ENCODE measurements at places on chromosomes 5 and 9. TPM values are rescaled to one million over a fixed set of nuclear protein-coding genes. Genes with fewer than 3 reads are reported as not detected.

The CCDC112 gene
- 17.2 TPM for polyA plus RNA-seq

The DDX4 gene
- not detected for polyA plus RNA-seq

DNA sequence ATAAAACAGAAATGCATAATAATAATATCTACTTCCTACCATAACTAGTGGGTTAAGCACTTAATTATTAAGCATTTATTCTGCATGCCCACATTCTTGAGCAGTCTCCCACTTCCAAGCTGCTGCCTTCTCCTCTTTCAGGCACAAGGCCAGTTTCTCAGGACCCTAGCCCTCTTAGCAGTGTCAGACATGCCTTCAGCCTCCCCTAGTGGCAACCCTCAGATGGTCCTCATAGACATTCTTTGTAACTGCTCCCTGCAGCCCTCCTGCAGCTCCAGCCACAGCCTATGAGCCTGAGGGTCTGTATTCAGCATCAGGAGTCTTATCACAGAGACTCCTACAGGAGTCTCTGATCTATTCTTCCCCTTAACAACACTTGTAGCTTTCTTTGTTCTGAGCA is 3.9 kb downstream of the IL9 start:
- peaks cover 3% of the 10 kb centered on the region for H3K4me1 ChIP-seq
- peaks cover 17% of the 10 kb centered on the region for H3K27me3 ChIP-seq
- H3K36me3 ChIP-seq = no peaks in the 10 kb centered on the region
- H3K27ac ChIP-seq = no peak overlapping the region
- DNase-seq = no peak
- H3K4me3 ChIP-seq = no peak overlapping the region

- DNase-seq = no peak
- H3K27me3 ChIP-seq = no peaks in the 10 kb centered on the region
- peaks cover 5% of the 10 kb centered on the region for H3K4me1 ChIP-seq
Observed at GRCh38 chr9:34343090-34343489, 13.7 kb downstream of the NUDT2 start.

DNA sequence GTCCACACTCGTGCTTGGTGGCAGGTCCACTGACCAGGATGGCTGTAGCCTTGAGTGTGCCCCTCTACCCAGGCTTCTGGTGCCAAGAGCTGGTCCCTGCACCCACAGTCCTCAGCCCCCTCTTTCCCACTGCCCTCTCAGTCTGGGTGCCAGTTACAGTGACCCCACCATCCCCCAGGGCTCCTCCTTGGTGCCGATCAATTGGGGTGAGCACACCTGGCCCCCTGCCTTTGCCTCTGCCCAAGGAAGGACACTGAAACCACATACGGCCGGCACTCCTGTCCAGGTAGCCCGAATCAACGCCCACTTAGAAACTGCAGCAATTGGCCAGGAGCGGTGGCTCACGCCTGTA is 18.5 kb upstream of the QRFP start:
- no peak for DNase-seq
- no peak overlapping the region for H3K4me3 ChIP-seq
- no peaks in the 10 kb centered on the region for H3K36me3 ChIP-seq
- no peak overlapping the region for H3K27ac ChIP-seq
- H3K4me1 ChIP-seq = no peaks in the 10 kb centered on the region
- H3K27me3 ChIP-seq = no peaks in the 10 kb centered on the region

- H3K27me3 ChIP-seq = no peaks in the 10 kb centered on the region
Observed at GRCh38 chr9:71678999-71679398, 89.3 kb downstream of the CEMIP2 start.

GRCh38 chr9:94498801-94499453 is 56.0 kb upstream of the PCAT7 start:
- H3K36me3 ChIP-seq = no peaks in the 10 kb centered on the region
- H3K4me1 ChIP-seq = peaks cover 6% of the 10 kb centered on the region
- H3K27ac ChIP-seq = peak overlapping the region; percentile 83
- no peaks in the 10 kb centered on the region for H3K27me3 ChIP-seq
- no peak for DNase-seq

GRCh38 chr9:76564297-76564696 is 105.3 kb downstream of the GCNT1 start:
- H3K27me3 ChIP-seq = no peaks in the 10 kb centered on the region
- H3K36me3 ChIP-seq = peaks cover 1% of the 10 kb centered on the region
- H3K4me3 ChIP-seq = peak overlapping the region; percentile 29
- H3K27ac ChIP-seq = peak overlapping the region; percentile 60
- peaks cover 70% of the 10 kb centered on the region for H3K4me1 ChIP-seq
- DNase-seq = no peak

DNA sequence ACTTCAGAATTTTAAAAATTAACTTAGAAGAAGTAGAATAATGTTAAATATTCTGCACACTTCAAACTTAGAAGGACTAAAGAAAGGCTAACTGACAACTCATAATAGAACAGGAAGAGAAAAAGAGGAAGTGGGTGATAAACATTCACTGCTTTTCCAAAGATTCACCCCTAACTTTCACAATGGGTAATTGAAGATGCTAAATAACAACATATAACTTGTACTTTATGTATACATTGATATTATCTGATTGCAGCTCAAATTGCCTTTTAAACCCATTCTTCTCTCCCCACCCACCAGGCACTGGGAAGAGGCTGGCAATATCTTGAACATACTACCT is 376.6 kb downstream of the EFNA5 start:
- H3K4me3 ChIP-seq = no peak overlapping the region
- peaks cover 5% of the 10 kb centered on the region for H3K4me1 ChIP-seq
- no peaks in the 10 kb centered on the region for H3K36me3 ChIP-seq

GRCh38 chr5:109945097-109945678 is 255.5 kb downstream of the MAN2A1 start:
- peaks cover 33% of the 10 kb centered on the region for H3K27me3 ChIP-seq
- no peak for DNase-seq
- H3K4me3 ChIP-seq = no peak overlapping the region
- no peak overlapping the region for H3K27ac ChIP-seq
- H3K4me1 ChIP-seq = no peaks in the 10 kb centered on the region
- H3K36me3 ChIP-seq = peaks cover 7% of the 10 kb centered on the region

DNA sequence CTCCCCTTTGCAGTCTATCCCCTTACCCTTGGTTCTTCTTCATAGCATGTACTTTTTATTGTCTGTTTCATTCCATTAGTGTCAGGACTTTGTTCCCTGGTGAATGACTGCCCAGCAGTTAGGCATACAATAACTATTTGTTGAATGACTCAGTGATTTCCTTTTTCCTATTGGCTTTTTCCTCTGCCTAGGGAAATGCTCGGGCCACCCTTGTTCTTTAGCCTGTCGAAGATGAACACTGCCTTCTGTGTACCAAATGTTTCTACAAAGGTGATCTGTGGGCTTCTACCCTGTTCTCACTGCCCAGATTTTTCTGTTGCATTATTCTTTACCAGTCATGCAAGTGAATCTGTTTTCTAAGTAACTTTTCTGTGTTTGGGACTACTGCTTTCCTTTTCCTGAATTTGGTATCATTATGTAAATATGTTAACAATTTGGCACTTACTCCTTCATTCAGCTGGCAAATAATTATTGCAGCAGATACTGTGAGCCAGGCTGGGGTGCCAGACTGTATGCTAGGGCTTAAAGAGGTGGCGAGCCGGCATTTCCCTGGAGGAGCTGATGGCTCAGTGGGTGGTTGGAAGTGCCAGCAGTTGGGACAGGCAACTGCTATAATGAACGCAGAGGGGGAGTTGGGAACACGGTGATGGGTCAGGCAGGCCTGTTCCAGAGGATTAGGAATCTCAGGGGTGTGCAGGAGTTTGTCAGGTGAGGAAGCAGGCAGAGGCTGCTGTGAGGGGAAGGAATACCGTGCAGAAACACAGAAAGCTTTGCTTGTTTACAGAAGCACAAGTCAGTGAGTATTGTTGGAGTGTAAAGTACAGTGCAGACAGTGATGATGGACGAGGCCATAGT is 30.6 kb downstream of the KDM4C start:
- H3K27ac ChIP-seq = peak overlapping the region; percentile 59
- H3K4me3 ChIP-seq = no peak overlapping the region
- H3K27me3 ChIP-seq = no peaks in the 10 kb centered on the region

DNA sequence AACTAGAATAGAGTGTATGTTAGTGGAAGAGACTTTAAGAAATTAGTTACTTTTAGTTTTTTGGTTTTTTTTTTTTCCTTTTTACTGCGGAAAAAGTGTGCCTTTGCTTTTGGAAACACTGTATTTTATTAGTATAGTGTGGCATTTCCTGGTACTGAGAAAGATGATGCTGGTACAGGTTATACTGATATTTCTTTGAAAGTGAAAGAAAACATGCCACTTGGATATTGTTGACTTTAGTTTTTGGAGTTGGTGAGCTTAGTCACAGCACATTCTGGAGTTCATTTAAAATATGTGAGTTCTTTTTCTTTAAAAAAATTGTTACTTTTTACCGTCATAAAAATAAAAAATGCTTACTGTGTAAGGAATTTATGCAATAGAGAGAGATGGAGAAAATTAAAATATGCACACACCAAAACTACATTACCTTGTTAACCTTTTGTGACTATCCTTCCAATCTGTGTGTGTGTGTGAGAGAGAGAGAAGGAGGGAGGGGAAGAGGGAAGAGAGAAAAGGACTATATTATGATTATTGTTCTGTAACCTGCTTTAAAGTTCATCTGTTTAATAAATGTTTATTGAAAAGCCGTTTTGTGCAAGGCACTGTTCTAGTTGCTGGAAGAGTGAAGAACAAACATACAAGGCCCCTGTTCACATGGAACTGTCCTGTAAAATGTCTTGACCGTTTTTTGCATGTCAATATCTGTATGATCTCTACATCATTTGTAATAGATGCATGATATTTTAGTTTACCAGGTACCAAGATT is 1.9 kb downstream of the UGCG start:
- no peaks in the 10 kb centered on the region for H3K36me3 ChIP-seq
- no peak overlapping the region for H3K4me3 ChIP-seq
- DNase-seq = no peak
- H3K27ac ChIP-seq = no peak overlapping the region

The PHYHD1 gene
- not detected for polyA plus RNA-seq

The SPINK13 gene
- polyA plus RNA-seq = not detected

- peak; percentile 15 for DNase-seq
- H3K27me3 ChIP-seq = peaks cover 38% of the 10 kb centered on the region
- H3K27ac ChIP-seq = no peak overlapping the region
- peaks cover 4% of the 10 kb centered on the region for H3K36me3 ChIP-seq
- peaks cover 46% of the 10 kb centered on the region for H3K4me1 ChIP-seq
Observed at GRCh38 chr5:181204113-181204825, 727 bp downstream of the TRIM7 start.

The PCDHGA9 gene
- not detected for polyA plus RNA-seq

- no peak for DNase-seq
- H3K4me1 ChIP-seq = no peaks in the 10 kb centered on the region
- no peak overlapping the region for H3K4me3 ChIP-seq
- no peaks in the 10 kb centered on the region for H3K27me3 ChIP-seq
Observed at GRCh38 chr5:59517926-59518585, 375.5 kb downstream of the PDE4D start.

DNA sequence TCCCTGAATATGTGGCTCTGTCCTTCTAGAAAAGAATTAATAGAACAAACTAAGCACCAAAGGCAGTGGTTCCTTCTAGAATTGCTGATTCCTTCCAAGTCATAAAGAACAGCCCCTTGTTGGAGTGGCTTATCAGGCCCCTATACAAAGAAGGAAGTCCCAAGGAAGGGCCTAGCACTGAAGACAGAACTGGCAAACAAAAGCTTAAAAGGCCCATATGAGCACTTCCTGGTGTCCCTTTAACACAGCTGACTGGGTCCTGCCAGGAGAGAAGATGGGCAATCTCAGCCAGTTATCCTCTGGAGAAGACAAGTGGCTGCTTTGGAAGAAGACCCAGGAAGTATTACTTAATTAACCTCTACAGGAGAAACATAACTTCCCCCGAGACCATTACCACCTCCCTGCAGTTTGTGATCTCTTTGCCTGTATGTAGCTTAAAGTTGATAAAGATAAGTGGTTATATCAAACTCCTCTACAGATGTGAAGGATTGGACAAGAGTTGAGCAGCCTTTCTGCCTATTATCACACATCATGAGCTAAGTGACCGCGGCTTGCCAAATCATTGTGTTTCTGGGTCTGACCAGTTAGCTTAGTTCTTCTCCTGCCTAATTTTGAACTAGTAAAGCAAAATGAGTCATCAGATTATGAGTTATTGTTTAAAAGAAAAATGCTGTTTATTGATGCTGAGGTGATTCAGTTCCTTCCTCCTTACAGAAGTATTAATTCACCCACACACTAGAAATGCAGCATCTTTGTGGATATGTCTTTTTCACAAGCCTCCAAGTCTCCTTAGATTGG is 13.3 kb upstream of the STING1 start:
- no peaks in the 10 kb centered on the region for H3K36me3 ChIP-seq
- no peak overlapping the region for H3K27ac ChIP-seq
- no peak for DNase-seq
- H3K4me1 ChIP-seq = peaks cover 7% of the 10 kb centered on the region
- no peak overlapping the region for H3K4me3 ChIP-seq
- no peaks in the 10 kb centered on the region for H3K27me3 ChIP-seq

DNA sequence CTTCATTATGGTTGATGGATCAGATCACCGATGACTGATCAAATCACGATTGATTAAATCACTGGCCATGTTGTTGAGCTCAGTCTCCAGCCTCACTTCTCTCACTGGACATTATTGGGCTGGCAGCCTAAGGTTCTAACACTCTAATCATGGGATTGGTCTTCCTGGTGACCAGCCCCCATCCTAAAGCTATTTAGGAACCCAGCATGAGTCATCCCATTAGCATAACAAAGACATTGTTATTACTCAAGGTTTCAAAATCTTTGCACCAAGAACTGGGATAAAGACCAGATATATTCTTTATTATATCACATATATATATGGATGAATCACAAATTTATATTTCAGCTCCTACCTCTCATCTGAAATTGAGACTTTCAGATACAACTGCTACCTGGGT is 272.1 kb upstream of the IL12B start:
- peaks cover 11% of the 10 kb centered on the region for H3K27me3 ChIP-seq
- H3K36me3 ChIP-seq = peaks cover 7% of the 10 kb centered on the region
- no peaks in the 10 kb centered on the region for H3K4me1 ChIP-seq
- no peak overlapping the region for H3K4me3 ChIP-seq

GRCh38 chr9:91393826-91394225 is 29.8 kb downstream of the NFIL3 start:
- no peak overlapping the region for H3K27ac ChIP-seq
- no peaks in the 10 kb centered on the region for H3K4me1 ChIP-seq
- H3K36me3 ChIP-seq = no peaks in the 10 kb centered on the region
- peaks cover 8% of the 10 kb centered on the region for H3K27me3 ChIP-seq

DNA sequence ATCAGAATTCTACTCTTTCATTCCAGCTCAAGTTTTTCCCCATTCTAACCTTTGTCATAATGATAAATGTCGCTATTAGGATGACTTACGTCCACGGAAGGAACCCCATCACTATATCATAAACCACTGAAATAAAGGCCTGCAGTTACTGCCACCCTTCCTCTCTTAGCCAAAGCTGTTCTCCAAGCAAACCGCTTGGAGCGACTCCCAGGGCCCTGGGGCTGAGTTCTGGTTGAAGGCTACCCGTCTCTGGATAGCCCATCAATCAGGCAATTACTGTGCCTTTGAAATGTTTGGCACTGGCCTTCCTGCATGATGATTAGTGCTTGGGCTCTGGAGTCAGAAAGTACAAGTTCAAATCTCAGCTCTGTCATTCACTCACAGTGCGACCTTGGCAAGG is 386.0 kb downstream of the SPOCK1 start:
- H3K27me3 ChIP-seq = peaks cover 20% of the 10 kb centered on the region
- no peak for DNase-seq
- H3K4me3 ChIP-seq = no peak overlapping the region
- no peaks in the 10 kb centered on the region for H3K36me3 ChIP-seq
- no peaks in the 10 kb centered on the region for H3K4me1 ChIP-seq
- no peak overlapping the region for H3K27ac ChIP-seq

All from naive B cell (primary cell).